ENCODE measurements at places on chromosomes 1 and 21. TPM values are rescaled to one million over a fixed set of nuclear protein-coding genes. Genes with fewer than 3 reads are reported as not detected.
A peak's percentile ranks its signal among the peaks of the same experiment; 100 is the strongest.

Gene CELF3
- not detected for total RNA-seq

Gene TRIM63
- total RNA-seq, result 231 TPM

DNA sequence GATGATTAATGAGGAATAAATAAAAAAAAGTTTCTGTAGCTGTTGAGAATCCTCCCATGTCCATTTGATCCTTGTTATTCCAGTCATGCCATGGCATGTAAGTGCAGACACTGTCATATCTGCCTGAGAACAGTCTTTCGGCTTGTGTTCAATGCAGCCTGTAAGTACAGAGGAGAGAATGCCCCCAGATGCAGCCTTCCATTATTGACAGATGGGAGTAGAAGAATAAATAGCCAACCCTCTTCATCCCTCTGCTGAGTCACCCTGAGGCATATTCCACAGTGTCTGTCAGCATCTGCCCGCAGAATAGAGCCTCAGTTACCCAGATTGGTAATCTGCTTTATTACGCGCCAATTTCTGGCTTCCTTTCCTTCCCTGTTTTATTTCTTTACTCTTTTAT lies 139.4 kb downstream of the LRRC7 start:
- H3K4me1 ChIP-seq, result peaks cover 9% of the 10 kb centered on the region
- H3K4me3 ChIP-seq, result no peak overlapping the region
- no peaks in the 10 kb centered on the region for H3K27me3 ChIP-seq
- H3K27ac ChIP-seq, result no peak overlapping the region
- DNase-seq, result no peak
- no peaks in the 10 kb centered on the region for H3K36me3 ChIP-seq

- no peaks in the 10 kb centered on the region for H3K4me1 ChIP-seq
- no peak overlapping the region for H3K4me3 ChIP-seq
- no peak overlapping the region for H3K27ac ChIP-seq
Observed at GRCh38 chr21:26473471-26473870, 99.6 kb downstream of the CYYR1 start.

GRCh38 chr1:72122099-72122880 lies 160.0 kb downstream of the NEGR1 start:
- H3K4me3 ChIP-seq, result no peak overlapping the region
- H3K27me3 ChIP-seq, result no peaks in the 10 kb centered on the region
- no peaks in the 10 kb centered on the region for H3K4me1 ChIP-seq
- no peaks in the 10 kb centered on the region for H3K36me3 ChIP-seq
- DNase-seq, result no peak
- H3K27ac ChIP-seq, result no peak overlapping the region

- no peaks in the 10 kb centered on the region for H3K27me3 ChIP-seq
- peak overlapping the region; percentile 30 for H3K27ac ChIP-seq
- DNase-seq, result peak; percentile 69
- no peak overlapping the region for H3K4me3 ChIP-seq
Observed at GRCh38 chr1:8671306-8671917, 146.0 kb downstream of the RERE start.

- no peaks in the 10 kb centered on the region for H3K4me1 ChIP-seq
- no peak overlapping the region for H3K27ac ChIP-seq
- peaks cover 9% of the 10 kb centered on the region for H3K27me3 ChIP-seq
Observed at GRCh38 chr1:160672789-160673695, 26.2 kb upstream of the SLAMF1 start.

DNA sequence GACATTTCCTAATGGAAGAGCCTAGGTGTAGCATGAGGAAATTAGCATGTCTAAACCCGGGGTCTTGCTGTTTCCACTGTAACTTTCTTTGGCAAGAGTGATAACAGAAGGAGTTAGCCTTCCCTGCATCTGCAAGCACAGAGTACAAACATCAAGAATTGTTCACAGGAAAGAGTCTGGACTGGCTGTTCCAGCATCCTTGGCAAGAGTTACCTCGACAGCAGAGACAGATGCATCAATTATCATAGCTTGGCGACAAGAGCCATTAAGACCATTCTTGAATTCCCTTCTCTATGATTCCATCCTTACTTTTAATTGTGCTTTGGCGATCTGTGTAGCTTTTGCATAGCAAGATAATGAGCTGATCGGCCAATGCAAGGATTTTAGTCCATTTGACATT lies 82.8 kb upstream of the RALGPS2 start:
- no peaks in the 10 kb centered on the region for H3K27me3 ChIP-seq
- DNase-seq, result no peak
- no peak overlapping the region for H3K27ac ChIP-seq
- H3K4me3 ChIP-seq, result no peak overlapping the region
- H3K4me1 ChIP-seq, result peaks cover 36% of the 10 kb centered on the region

Measured in heart right ventricle (tissue), 16 donors.